ENCODE measurements at places on chromosomes 4 and X. TPM values are rescaled to one million over a fixed set of nuclear protein-coding genes. Genes with fewer than 3 reads are reported as not detected.
A peak's percentile ranks its signal among the peaks of the same experiment; 100 is the strongest.

The SPON2 gene
- 7.4 TPM for total RNA-seq

The ERVMER34-1 gene
- not detected for total RNA-seq

DNA sequence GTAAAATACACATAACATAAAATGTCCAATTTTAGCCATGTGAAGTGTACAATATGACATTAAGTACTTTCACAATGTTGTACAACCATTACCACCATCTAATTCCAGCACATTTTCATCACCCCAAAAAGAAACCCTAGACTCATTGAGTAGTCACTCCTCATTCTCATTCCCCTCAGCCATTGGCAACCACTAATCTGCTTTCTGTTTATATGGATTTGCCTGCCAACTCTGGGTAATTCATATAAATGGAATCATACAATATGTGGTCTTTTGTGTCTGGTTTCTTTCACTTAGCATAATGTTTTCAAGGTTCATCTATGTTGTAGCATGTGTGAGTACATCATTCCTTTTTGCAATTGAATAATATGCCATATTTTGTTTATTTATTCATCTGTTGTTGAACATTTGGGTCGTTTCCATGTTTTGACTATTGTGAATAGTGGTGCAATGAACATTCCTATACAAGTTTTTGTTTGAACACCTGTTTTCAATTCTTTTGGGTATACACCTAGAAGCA, 43.0 kb downstream of the EIF2S3 start:
- H3K4me3 ChIP-seq, result no peak overlapping the region
- no peak for DNase-seq
- H3K27me3 ChIP-seq, result no peaks in the 10 kb centered on the region
- 0 out of 2 replicates have a peak, but pooled peaks cover 3% of the 10 kb centered on the region for H3K4me1 ChIP-seq
- H3K36me3 ChIP-seq, result no peaks in the 10 kb centered on the region

DNA sequence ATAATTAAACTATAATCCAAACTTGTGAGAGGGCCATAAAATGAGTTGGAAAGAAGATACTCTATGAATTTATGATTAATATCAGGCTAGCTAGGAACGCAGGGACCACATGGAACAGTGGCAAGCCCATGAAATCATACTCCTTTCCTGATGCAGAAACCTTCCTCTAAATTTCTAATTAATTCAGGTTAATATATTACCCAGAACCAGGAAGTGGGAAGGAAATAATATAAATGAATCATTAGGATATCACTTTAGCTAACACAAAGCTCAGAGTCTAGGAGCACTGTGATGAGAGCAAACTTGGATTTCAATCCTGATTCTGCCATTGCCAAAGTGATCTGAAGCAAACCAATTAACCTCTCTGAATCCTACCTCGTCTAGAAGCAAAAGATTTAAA, 68.0 kb downstream of the IQCM start:
- no peaks in the 10 kb centered on the region for H3K27me3 ChIP-seq
- no peak overlapping the region for H3K27ac ChIP-seq
- no peak for DNase-seq
- H3K4me3 ChIP-seq, result no peak overlapping the region
- H3K4me1 ChIP-seq, result no peaks in the 10 kb centered on the region
- H3K36me3 ChIP-seq, result no peaks in the 10 kb centered on the region

- H3K27ac ChIP-seq, result no peak overlapping the region
- H3K27me3 ChIP-seq, result no peaks in the 10 kb centered on the region
- no peak overlapping the region for H3K4me3 ChIP-seq
- peak; percentile 65 for DNase-seq
Observed at GRCh38 chr4:142883040-142883832, 37.1 kb upstream of the INPP4B start.

GRCh38 chr4:120354381-120354780, 287.7 kb upstream of the MAD2L1 start:
- no peaks in the 10 kb centered on the region for H3K36me3 ChIP-seq
- no peak for DNase-seq
- H3K27ac ChIP-seq, result no peak overlapping the region
- no peak overlapping the region for H3K4me3 ChIP-seq
- H3K4me1 ChIP-seq, result no peaks in the 10 kb centered on the region

- H3K27ac ChIP-seq, result no peak overlapping the region
- no peaks in the 10 kb centered on the region for H3K36me3 ChIP-seq
- H3K4me1 ChIP-seq, result no peaks in the 10 kb centered on the region
- DNase-seq, result no peak
- H3K4me3 ChIP-seq, result no peak overlapping the region
Observed at GRCh38 chr4:72489267-72489666, 79.8 kb downstream of the ADAMTS3 start.

DNA sequence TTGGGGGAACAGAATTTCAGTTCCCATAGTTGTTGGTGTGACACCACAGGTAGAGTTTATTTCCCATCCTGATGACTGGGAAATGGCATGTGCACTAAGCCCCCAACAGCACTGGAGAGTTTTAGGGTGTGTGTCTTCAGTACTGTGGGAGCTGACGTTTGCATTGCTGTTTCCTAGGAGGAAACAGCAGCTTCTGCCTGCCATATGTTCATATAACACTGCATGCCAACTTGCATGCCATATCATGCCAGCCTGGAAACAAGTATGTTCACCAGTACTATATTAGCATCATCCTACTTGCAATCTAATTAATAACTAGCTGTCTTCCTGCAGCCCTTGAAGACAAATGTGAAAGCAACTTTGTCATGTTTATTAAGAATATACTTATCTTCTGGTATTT, 58.2 kb downstream of the NAA11 start:
- no peak overlapping the region for H3K27ac ChIP-seq
- H3K4me1 ChIP-seq, result no peaks in the 10 kb centered on the region
- no peak for DNase-seq
- no peaks in the 10 kb centered on the region for H3K27me3 ChIP-seq
- no peaks in the 10 kb centered on the region for H3K36me3 ChIP-seq
- H3K4me3 ChIP-seq, result no peak overlapping the region

GRCh38 chr4:136036744-136037143, 1495.5 kb downstream of the PCDH18 start:
- H3K4me1 ChIP-seq, result no peaks in the 10 kb centered on the region
- H3K36me3 ChIP-seq, result no peaks in the 10 kb centered on the region
- H3K4me3 ChIP-seq, result no peak overlapping the region
- no peak overlapping the region for H3K27ac ChIP-seq
- H3K27me3 ChIP-seq, result no peaks in the 10 kb centered on the region
- DNase-seq, result no peak

GRCh38 chr4:3257556-3258482, 8.9 kb downstream of the MSANTD1 start:
- no peaks in the 10 kb centered on the region for H3K27me3 ChIP-seq
- no peak overlapping the region for H3K4me3 ChIP-seq
- peaks cover 11% of the 10 kb centered on the region for H3K4me1 ChIP-seq
- DNase-seq, result no peak
- H3K27ac ChIP-seq, result no peak overlapping the region

GRCh38 chr4:89293299-89293698, 14.3 kb downstream of the GPRIN3 start:
- H3K27ac ChIP-seq, result no peak overlapping the region
- no peaks in the 10 kb centered on the region for H3K36me3 ChIP-seq
- H3K4me3 ChIP-seq, result no peak overlapping the region
- DNase-seq, result no peak
- H3K27me3 ChIP-seq, result no peaks in the 10 kb centered on the region
- H3K4me1 ChIP-seq, result peaks cover 36% of the 10 kb centered on the region

DNA sequence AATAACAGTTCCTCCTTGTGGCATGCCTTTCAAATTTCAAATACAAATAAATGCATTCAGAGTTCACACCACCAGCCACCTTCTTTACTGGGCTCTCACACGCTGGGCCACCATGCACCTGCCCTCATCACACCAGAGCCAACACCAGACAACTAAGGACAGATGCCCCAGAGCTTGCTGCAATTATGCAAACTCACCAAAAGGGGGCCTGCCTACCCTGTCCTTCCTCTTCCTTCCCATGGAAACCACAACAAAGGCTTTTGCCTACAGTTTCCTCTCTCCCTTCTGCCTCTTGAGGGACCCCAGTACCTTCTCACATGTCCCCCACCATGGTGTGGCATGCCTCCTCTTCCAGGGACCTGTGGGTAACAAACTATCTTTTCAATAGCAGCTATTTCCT, 1333.9 kb upstream of the TENM3 start:
- peak; percentile 44 for DNase-seq
- no peak overlapping the region for H3K4me3 ChIP-seq
- H3K27me3 ChIP-seq, result no peaks in the 10 kb centered on the region
- no peaks in the 10 kb centered on the region for H3K4me1 ChIP-seq
- H3K27ac ChIP-seq, result no peak overlapping the region
- H3K36me3 ChIP-seq, result no peaks in the 10 kb centered on the region

- H3K27ac ChIP-seq, result no peak overlapping the region
- H3K27me3 ChIP-seq, result no peaks in the 10 kb centered on the region
- no peaks in the 10 kb centered on the region for H3K36me3 ChIP-seq
Observed at GRCh38 chr4:21192367-21192766, 492.1 kb downstream of the PACRGL start.

DNA sequence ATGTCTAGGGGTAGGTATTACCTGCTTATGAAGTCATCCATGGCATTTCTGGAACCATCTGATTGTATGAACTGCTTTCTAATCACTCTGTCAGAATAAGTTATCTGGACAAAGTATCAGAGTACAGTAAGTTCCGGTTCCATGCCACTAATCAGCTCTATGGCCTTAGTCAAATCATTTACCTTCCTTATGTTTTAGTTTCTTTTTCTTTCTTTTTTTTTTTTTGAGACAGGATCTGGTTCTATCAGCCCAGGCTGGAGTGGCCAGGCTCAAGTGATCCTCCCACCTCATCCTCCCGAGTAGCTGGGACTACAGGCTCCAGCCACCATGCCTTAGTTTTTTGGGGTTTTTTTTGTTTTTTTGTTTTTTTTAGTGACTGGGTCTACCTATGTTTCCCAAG, 11.5 kb downstream of the XIAP start:
- no peak overlapping the region for H3K4me3 ChIP-seq
- no peak overlapping the region for H3K27ac ChIP-seq
- H3K36me3 ChIP-seq, result no peaks in the 10 kb centered on the region

GRCh38 chr4:148477276-148477675, 35.1 kb upstream of the NR3C2 start:
- no peaks in the 10 kb centered on the region for H3K4me1 ChIP-seq
- H3K27me3 ChIP-seq, result no peaks in the 10 kb centered on the region
- no peak overlapping the region for H3K4me3 ChIP-seq
- H3K27ac ChIP-seq, result no peak overlapping the region

DNA sequence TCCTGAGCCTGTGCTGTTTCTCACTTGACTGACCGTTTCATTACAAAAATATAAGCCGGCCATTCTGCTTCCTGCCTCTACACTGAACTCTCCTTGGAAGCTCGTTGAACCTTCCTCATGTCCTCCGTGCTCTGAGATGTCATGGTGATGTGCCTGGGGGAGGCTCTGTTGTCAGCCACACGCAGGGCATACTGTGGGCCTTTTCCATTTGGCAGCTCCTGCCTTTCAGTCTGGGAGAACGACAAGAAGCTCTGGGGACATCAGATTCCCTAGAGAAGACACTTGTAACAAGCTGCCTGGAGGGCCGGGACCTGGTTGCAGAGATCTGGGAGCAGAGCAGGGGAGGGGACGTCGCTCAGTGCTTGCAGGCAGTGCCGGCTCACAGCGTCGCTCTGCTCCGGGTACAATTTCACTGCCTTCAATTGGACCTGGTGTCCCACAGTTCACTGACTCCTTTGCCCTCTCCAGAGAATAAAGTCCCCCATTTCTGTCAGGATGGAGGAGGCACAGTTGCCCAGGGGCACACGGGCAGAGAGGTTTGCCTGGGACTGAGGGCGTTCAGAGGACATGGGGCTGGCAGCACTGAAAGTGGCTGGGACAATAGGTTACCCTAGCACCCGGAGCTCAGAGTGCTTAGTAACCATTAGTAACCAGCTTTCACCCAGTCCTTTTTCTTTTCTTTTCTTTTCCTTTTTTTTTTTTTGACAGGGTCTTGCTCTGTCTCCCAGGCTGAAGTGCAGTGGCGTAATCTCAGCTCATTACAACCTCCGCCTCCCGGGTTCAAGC, 19.1 kb upstream of the MECP2 start:
- H3K36me3 ChIP-seq, result no peaks in the 10 kb centered on the region
- DNase-seq, result no peak
- H3K27ac ChIP-seq, result no peak overlapping the region
- no peaks in the 10 kb centered on the region for H3K4me1 ChIP-seq

All from Karpas-422 (cell line).